ENCODE measurements at places on chromosomes 5 and 9.

DNA sequence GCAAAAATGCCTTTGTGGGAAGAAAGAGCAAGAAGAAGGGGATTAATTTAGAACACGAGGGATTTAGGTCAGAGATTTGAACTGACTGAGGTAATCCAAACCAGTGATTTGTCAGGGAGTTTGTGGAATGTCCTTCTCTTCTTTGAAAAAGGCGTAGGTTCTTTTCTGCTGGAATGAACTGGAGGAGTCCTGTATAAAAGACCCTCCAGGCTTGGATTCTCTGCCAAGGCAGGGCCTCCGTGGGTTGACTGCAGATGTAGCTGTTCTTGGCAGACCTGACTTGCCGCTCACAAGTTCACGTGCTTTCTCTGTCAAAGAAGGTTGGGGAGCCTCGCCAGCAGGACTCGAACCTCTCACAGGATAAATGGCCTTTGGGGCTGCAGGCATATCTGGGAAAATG lies 62.8 kb upstream of the STC2 start:
- no peak for DNase-seq

DNA sequence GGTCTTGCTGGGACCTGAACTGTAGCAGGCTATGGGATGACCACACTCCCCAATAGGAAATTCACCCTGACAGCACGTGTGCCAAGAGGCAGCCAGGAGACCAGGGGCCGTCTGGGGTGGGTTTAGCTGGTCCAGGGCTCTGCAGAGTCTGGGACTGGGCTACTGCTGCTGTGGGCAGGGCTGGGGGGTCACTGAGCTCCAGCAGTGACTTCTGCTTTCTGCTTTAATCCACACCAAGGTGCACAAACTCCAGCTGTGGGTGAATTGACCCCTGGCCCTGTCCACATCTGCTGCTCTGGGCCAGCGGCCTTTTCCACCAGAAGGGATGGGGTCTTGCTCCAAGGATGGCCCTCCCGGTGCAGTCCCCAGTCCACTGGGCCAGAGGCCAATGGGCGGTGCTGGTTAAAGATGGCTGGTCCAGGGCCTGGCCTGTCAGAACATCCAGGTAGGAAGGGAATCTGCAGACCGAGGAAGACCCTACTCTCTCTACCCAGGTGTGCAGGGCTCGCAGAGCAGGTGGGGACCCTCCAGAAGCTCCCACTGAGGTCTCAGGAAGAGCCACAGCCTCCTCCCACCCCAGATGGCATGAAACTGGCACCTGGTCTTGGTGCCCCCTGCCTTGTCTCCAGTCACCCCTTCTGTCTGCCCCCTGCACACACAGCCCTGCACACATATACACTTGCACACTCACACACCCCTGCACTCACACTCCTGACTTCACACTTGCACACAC lies 28.0 kb downstream of the GLT6D1 start:
- DNase-seq, result no peak

- peak; percentile 57 for DNase-seq
Observed at GRCh38 chr5:114419959-114420358, 58.1 kb downstream of the KCNN2 start.

DNA sequence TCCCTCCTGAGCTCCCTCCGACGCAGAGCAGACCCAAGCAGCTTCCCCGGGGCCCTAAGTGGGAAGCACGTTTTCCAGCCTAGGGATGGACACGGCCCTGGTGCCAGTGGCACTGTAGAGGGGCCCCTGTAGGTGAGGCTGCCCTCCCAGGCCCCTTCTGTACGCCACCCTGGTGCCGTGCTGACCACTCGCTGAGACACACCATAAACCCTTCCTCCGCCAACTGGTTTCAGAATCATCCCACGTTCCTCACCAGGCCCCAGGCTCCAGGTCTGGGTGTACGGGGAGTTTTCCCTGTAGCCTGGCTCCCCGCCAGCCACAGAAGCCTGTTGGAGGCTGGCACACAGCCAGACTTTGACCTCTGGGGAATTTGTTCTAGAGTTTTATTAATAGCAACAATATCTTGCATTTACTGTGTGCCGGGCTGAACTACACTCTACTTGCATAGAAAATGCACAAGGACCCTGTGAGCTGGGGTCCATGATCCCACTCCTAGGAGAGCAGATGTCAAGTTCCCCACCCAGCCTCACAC lies 18.2 kb upstream of the WDR38 start:
- DNase-seq, result peak; percentile 98

- DNase-seq, result no peak
Observed at GRCh38 chr9:134271338-134272301, 54.6 kb upstream of the RXRA start.

- DNase-seq, result no peak
Observed at GRCh38 chr5:68465133-68465532, 249.6 kb downstream of the PIK3R1 start.

Data from COLO829 (cell line).